Spleen (tissue), 13 donors: ENCODE measurements at places on chromosomes 5 and 9. TPM values are rescaled to one million over a fixed set of nuclear protein-coding genes. Genes with fewer than 3 reads are reported as not detected.

Gene FAM169A
- 8.1 TPM for total RNA-seq

- H3K27me3 ChIP-seq, result no peaks in the 10 kb centered on the region
- H3K4me3 ChIP-seq, result no peak overlapping the region
- peaks cover 99% of the 10 kb centered on the region for H3K36me3 ChIP-seq
- peaks cover 22% of the 10 kb centered on the region for H3K4me1 ChIP-seq
These were observed 54.5 kb downstream of the DIAPH1 start for GRCh38 chr5:141564216-141564692.

- no peak overlapping the region for H3K4me3 ChIP-seq
- no peaks in the 10 kb centered on the region for H3K4me1 ChIP-seq
- no peaks in the 10 kb centered on the region for H3K36me3 ChIP-seq
- DNase-seq, result no peak
- H3K27me3 ChIP-seq, result no peaks in the 10 kb centered on the region
These were observed 45.3 kb downstream of the WDR70 start for GRCh38 chr5:37424441-37424840.

Gene PCDHA13
- total RNA-seq, result not detected

- H3K4me1 ChIP-seq, result peaks cover 9% of the 10 kb centered on the region
- no peaks in the 10 kb centered on the region for H3K27me3 ChIP-seq
- no peaks in the 10 kb centered on the region for H3K36me3 ChIP-seq
- peak; percentile 83 for DNase-seq
These were observed 9.9 kb upstream of the NINJ1 start for GRCh38 chr9:93143830-93144530.
